ENCODE measurements at places on chromosomes 6 and 20. TPM values are rescaled to one million over a fixed set of nuclear protein-coding genes. Genes with fewer than 3 reads are reported as not detected.

Gene RHAG
- total RNA-seq = not detected

Gene MATN4
- not detected for total RNA-seq

Gene CYB5R4
- 9.9 TPM for total RNA-seq

Gene PNRC1
- 84.9 TPM for total RNA-seq

Gene ULBP3
- 2.1 TPM for total RNA-seq

Gene BMP6
- 0.57 TPM for total RNA-seq

Gene GSTA2
- not detected for total RNA-seq

Gene THBD
- total RNA-seq = 93.4 TPM

Gene ADAM33
- 3.4 TPM for total RNA-seq

Gene CD109
- total RNA-seq = 40.1 TPM

Gene LINC00237
- not detected for total RNA-seq

Gene HLA-DQA2
- not detected for total RNA-seq

Gene HLA-DPA1
- 87.7 TPM for total RNA-seq

Gene KIFC1
- 12.8 TPM for total RNA-seq

Gene EPB41L1
- 112 TPM for total RNA-seq

Gene UNC5CL
- total RNA-seq = 1.2 TPM

Gene SRMS
- not detected for total RNA-seq

Gene ANKRD66
- total RNA-seq = not detected

Gene METTL24
- total RNA-seq = 0.83 TPM

Gene SYNJ2
- total RNA-seq = 6.6 TPM

Gene NKX2-2
- total RNA-seq = not detected

Gene TMEM74B
- total RNA-seq = 0.59 TPM

Gene KCNK15
- 0.13 TPM for total RNA-seq

Gene F13A1
- 6.9 TPM for total RNA-seq

Gene MTCH1
- 112 TPM for total RNA-seq

Gene PLEKHG1
- total RNA-seq = 24.6 TPM

Gene TXLNB
- total RNA-seq = 1.1 TPM

Gene BHLHE23
- not detected for total RNA-seq

Gene POU5F1
- total RNA-seq = 5.5 TPM

Gene KCNK16
- total RNA-seq = not detected

Gene CCHCR1
- total RNA-seq = 12.1 TPM

Gene PROKR2
- total RNA-seq = not detected

Gene ADGRB3
- total RNA-seq = 0.47 TPM

Gene FRS3
- total RNA-seq = 0.31 TPM

Gene KHDRBS2
- total RNA-seq = not detected

Gene NECAB3
- 12.6 TPM for total RNA-seq

Gene GJA10
- total RNA-seq = not detected

Gene CASS4
- 0.73 TPM for total RNA-seq

Gene PDYN
- total RNA-seq = not detected

Gene PTCRA
- not detected for total RNA-seq

Gene SLC17A1
- not detected for total RNA-seq

Gene BANF2
- total RNA-seq = not detected

Gene TMC2
- not detected for total RNA-seq

Gene BEND6
- total RNA-seq = not detected

Gene ISM1
- 2.3 TPM for total RNA-seq

Gene RUNX2
- 3.6 TPM for total RNA-seq

Gene SLPI
- 983 TPM for total RNA-seq

All from esophagus squamous epithelium (tissue), 5 donors.